ENCODE measurements at places on chromosomes 12 and 14.

DNA sequence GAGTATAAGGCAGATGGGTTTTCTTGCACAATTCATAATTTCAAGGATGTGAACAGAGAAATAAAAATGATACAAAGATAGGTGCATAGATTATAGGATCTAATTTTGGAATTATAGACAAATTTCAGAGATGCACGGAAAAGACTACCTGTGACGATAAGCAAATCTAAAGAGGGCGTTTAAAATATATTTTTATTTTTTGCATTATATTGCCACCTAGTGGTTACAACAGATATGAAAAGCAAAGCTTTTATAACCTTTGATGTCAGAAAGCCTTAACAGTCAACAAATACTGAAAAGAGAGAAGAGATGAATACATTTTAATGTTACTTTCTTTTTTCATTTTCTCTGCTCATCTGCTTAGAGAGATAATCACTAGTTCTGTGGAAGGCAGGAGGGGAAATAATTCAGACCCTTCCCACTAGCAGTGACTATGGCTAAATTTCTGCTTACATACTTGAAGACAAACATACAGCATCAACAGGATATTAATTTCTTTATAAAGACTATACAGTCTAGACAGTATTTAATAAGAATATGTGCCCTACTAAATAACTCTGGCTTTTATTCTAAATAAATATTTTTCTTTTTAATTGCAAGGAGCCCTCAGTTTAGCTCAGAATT, 46.3 kb downstream of the NTS start:
- DNase-seq = no peak

GRCh38 chr12:32482226-32482625, 82.9 kb downstream of the FGD4 start:
- DNase-seq = no peak

DNA sequence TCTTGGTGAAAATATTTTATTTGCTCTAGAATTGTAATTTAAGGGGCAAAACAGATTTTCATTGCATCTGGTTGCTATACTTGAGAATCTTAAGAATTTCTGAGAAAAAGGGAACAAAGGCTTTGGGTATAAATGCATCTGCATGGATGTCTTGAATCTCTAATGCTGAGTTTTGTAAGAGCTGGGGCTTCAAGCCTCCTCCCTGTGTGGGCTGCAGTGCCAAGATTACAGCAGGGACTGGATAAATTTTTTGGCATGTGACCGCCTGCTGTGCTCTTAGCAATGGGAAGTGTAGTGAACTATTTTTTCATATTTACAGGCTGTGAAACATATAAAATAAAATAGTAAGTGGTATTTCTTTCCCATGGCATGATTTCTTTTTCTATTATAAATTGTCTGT, 70.0 kb downstream of the SLC38A6 start:
- no peak for DNase-seq

GRCh38 chr14:69321601-69322330, 61.8 kb downstream of the GALNT16 start:
- no peak for DNase-seq

- DNase-seq = no peak
Measured at GRCh38 chr12:59407799-59408198, 188.0 kb upstream of the SLC16A7 start.

DNA sequence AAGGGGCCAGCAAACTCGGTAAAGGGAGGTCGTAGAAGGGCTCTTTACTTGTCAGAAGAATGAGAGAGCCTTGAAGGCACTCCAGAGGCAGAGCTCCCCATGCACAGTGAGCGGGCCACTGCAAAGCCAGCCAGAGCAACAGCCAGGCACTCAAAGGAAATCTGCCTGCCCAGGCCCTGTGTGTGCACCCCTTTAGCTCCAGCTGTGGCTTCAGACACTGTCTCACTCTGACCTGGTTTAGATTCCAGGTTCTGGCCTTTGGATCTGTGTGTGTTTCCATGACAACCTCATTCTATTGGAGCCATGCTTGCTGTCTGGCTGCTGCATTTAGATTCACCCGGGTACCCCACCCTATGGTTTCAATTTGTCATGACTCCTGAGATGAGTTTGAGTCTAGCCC, 170.3 kb downstream of the CAPZA3 start:
- no peak for DNase-seq

- no peak for DNase-seq
Measured at GRCh38 chr12:127294651-127295210, 972.2 kb upstream of the TMEM132C start.

- DNase-seq = no peak
Measured at GRCh38 chr14:28373721-28374120, 392.9 kb upstream of the FOXG1 start.

DNA sequence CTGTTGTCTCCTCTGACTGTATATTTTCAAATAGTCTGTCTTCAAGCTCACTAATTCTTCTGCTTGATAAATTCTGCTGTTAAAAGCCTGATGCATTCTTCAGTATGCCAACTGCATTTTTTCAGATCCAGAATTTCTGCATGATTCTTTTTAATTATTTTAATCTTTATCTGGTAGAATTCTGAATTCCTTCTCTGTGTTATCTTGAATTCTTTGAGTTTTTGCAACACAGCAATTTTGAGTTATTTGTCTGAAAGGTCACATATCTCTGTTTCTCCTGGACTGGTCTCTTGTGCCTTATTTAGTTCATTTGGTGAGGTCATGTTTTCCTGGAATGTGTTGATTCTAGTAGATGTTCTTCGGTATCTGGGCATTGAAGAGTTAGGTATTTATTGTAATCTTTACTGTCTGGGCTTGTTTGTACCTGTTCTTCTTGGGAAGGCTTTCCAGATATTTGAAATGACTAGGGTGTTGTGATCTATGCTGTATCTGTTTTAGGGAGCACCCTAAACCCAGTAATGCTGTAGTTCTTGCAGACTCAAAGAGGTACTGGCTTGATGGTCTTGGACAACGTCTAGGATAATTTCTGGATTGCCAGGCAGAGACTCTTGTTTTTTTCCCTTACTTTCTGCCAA, 193.8 kb upstream of the NPAS3 start:
- no peak for DNase-seq

DNA sequence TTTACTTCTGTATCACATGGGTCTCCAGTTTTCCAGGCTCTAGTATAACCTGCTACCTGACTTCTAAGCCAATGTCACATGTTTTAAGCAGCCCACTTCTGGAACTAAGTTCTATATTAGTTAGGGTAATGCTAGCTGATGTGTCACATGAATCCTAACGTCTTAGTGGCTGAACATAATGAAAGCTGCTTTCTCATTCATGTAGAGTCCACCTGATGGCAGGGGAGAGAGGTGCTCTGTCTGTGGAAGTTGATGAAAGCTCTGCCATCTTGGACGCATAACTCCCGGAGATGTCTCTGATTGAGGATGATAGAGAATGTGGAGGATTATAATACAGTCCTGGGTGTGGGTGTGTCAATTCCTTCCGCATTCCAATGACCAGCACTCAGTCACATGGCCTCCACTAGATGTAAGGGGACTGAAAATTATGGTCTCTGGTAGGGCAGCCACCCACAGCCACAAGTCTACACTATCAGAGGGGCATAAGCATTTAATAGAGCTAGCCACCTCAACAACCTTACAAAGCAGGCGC, 234.4 kb upstream of the CRY1 start:
- no peak for DNase-seq

DNA sequence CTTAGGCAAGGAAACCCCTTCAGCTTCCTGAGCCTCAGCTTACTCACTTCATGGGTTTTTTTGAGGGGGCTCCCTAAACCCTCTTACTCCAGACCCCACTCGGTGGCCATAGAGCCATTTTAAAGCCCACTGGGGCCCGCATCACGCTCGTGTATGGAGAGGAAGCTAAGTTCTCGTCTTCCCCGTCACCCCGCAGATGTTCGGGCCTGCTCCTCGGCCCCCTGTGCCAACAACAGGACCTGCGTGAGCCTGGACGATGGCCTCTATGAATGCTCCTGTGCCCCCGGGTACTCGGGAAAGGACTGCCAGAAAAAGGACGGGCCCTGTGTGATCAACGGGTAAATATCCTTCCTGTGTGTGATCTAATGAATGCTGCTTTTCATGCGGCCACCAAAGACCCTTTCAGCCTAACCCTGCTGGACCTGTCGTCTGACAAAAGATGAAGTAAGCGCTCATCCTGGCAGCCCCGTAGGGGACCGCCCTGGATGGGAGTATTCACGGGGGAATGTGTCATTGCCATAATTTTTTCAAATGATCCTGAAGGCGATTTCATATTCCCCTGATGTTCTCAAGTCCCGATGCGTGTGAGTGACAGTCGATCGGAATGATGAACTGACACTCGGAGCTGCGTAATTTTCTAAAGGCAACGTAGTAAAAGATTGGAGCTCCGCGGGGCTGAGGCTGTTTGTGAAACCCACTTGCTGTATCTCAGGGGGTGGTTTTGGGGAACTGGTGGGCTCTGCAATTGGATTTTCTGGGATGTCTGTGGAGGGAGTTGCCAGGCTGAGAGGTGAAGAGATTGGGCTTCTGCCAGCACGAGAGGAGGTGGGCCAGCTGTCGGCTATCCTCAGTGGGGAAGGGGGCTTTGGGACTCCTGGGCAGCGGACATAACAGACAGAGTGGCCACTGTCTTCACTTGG, 5.4 kb downstream of the DLK1 start:
- no peak for DNase-seq

DNA sequence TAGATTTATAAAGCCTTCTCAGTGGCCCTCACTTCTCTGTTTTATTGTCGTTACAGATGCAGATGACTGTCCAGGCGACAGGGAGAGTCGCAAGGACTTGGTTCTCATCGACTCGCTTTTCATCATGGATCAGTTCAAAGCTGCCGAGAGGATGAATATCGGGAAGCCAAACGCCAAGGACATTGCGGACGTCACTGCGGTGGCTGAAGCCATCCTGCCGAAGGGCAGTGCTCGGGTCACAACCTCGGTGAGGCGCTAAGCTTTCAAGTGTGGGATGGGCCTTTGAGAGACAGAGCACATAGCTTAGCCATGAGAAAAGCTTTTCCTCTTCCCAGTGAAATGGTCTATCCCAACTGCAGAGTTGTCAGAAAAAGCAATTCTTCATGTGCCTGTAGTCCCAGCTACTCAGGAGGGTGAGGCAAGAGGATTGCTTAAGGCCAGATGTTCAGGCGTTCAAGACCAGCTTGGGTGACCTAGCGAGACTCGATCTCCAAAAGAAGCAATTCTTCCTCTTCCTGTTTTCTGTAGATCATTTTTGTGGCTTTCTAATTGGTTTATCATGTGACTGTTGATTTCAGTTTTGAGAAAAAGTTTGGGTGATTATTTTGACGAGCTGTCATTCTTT, 56.4 kb downstream of the EP400 start:
- no peak for DNase-seq
